Activated T-helper 2 cell treated with anti-CD3 and anti-CD28 coated beads, Interferon-gamma antibody, Interleukin-2, Interleukin-4, amounts not matched to agents 10 μg/mL and 5 μg/mL and 100 μg/mL, durations not matched to agents 14 hours and 24 hours and 36 hours (primary cell): ENCODE measurements at places on chromosomes 12 and 14.

DNA sequence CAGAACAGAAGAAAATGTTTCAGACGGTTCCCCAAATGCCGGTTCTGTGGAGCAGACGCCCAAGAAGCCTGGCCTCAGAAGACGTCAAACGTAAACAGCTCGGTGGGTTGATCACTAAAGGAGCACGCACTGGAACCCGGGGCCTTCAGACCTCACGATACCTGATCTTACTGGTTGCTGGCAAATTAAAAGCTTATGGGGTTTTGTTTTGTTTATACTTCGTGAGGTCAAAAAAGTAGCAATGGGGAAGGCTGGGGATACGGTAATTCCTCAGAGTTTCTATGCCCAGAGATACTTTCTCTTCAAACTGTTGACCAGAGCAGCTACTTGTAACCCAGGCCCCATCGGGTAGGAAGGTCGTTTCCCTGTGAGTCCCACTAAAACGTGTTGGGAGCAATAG is 1.7 kb downstream of the CDKN1B start:
- peak overlapping the region; percentile 99 for H3K4me3 ChIP-seq
- DNase-seq = no peak
- H3K36me3 ChIP-seq = peaks cover 65% of the 10 kb centered on the region
- H3K27ac ChIP-seq = peak overlapping the region; percentile 98
- H3K27me3 ChIP-seq = no peaks in the 10 kb centered on the region

DNA sequence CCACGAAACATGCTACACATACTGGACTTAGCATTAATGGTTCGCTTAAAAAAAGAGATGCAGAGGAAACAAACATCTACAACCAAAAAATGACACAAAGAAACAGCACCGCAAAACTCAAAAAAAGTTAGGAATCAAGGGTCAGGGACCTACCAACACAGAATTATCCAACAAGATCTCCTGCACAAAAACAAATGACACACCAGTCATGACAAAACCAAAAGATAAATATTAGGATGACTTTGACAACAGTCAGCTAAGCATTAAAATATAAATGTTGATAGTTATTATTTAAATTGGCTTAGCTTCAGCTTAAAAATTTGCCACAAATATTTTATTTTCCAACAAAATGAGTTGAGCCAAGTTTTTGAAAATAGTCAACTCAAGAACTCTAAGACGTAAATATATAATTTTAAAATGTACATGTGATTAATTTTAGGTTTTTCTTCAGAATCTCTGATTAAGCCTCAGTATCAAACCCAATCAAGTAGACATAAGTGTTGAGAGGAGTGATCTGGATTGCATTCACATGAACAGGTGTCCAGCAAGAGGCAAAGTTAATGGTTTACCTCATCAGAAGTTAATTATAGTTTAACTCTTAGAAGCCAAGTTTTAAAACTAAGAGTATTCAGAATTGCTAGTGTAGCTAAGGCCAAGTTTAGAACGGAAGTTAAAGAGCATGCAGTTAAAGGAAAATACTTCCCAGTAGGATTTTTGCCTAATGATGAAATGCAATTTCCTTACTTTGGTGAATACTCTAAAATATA is 79.9 kb downstream of the HEATR5A start:
- H3K4me3 ChIP-seq = no peak overlapping the region
- no peaks in the 10 kb centered on the region for H3K4me1 ChIP-seq
- H3K27me3 ChIP-seq = no peaks in the 10 kb centered on the region
- H3K36me3 ChIP-seq = peaks cover 5% of the 10 kb centered on the region

DNA sequence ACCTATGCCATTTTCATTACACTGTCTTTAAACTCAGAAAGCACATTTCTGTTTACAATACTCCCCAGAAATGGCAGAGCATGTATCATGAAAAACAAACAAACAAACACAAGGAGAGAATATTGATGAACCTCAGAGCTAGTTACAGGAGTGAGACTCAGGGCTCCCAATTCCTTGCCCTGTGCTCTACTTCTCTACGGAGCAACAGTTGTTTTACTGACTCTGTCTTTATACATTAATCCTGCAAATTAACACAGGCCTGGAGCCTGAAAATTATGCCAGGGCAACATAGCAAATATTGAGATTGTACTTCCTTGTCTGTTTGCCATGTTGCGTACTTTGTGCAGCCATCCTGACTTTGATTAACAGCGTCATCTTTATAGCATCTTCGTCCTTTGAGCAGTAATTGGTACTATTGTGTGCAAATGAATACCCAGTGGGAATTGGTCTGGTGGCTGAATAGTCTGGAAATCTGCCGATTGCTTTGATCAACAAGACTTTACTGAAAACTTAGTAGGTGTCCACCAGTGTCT is 15.2 kb upstream of the AKAP6 start:
- H3K36me3 ChIP-seq = no peaks in the 10 kb centered on the region
- H3K4me3 ChIP-seq = no peak overlapping the region
- peaks cover 4% of the 10 kb centered on the region for H3K27me3 ChIP-seq
- no peak for DNase-seq

GRCh38 chr14:61505815-61506809 is 184.7 kb downstream of the PRKCH start:
- H3K4me1 ChIP-seq = peaks cover 75% of the 10 kb centered on the region
- no peak for DNase-seq
- H3K4me3 ChIP-seq = no peak overlapping the region

DNA sequence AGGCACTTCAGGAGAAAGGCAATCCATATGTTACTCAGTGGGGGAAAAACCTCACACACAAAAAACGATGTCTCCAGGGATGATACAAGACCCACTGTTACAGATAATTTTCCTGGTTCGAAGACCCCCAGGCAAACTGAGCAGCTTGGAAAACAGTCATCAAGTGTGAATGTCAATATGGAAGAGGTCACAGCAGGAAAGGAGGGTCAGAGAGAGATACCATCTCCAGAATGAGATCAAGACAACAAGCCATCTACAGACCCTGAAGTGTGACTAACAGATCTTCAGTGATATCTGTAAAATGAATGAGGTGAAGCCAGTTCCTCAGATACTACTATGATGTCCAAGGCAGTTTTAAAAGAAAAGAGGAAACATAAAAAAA is 28.6 kb downstream of the GNS start:
- no peak for DNase-seq
- H3K27me3 ChIP-seq = no peaks in the 10 kb centered on the region
- no peak overlapping the region for H3K4me3 ChIP-seq
- H3K4me1 ChIP-seq = peaks cover 19% of the 10 kb centered on the region
- peaks cover 56% of the 10 kb centered on the region for H3K36me3 ChIP-seq

GRCh38 chr12:92570056-92570753 is 132.6 kb upstream of the PLEKHG7 start:
- H3K4me3 ChIP-seq = no peak overlapping the region
- H3K27me3 ChIP-seq = no peaks in the 10 kb centered on the region
- H3K27ac ChIP-seq = no peak overlapping the region

DNA sequence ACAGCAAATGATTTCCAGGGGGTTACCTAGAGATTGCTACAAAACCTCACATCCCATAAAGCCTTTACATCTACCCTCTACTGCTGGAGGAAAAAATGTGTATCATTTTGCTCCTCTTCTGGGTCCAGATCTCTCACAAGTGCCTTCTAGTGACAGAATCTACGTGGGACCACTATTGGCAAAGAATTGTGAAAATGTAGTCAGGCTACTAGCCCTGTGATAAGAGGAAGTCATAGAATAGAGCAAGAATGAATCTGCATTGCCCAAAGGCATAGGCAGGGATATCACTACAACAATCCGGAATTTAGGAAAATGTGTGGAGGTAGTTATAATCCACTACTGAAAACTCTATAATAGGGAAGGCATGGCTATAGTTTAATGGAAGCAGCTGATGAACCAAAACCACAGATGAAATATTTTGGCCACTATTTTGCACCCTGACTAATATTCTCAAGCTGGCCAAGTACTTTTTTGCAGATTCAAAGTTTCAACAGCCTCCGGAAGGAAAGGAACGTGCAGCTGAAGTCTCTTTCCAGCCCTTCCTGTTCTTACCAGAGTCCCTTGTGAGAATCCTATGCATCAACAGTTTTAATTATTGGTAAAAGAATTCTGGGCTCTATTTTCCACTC is 176.8 kb downstream of the PHLDA1 start:
- H3K36me3 ChIP-seq = no peaks in the 10 kb centered on the region
- peaks cover 42% of the 10 kb centered on the region for H3K27me3 ChIP-seq
- H3K27ac ChIP-seq = no peak overlapping the region
- H3K4me3 ChIP-seq = no peak overlapping the region

- no peaks in the 10 kb centered on the region for H3K36me3 ChIP-seq
- no peak overlapping the region for H3K4me3 ChIP-seq
- DNase-seq = no peak
- peaks cover 5% of the 10 kb centered on the region for H3K27me3 ChIP-seq
Measured at GRCh38 chr12:124026755-124027745, 54.0 kb downstream of the ZNF664 start.

DNA sequence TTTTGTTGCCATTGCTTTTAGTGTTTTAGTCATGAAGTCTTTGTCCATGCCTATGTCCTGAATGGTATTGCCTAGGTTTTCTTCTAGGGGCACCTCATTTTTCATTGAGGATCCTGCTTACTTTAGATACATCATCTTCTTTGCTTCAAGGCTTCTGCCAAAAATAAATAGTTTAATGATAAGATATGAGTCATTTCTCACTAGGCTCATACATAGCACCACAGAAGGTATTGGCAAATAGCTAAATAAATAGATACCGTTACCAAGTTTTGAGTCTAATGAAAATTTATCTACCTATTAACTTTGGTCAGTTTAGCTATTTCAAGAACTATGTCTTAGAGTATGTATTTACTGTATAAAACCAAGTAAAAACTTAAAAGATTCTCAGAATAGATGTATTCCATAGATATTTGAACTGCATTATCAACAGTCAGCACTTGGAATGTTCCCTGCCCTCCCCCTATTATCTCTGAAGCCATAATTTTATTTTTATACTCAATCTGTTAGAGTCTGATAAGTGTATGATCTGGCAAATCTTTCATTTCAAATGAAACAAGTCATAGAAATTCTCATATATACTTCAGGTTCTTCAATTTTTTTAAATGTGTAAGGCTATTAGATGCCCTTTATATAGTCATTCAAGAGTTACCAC is 310.2 kb downstream of the CCDC91 start:
- H3K36me3 ChIP-seq = no peaks in the 10 kb centered on the region
- DNase-seq = no peak
- H3K4me3 ChIP-seq = no peak overlapping the region
- no peak overlapping the region for H3K27ac ChIP-seq
- H3K27me3 ChIP-seq = no peaks in the 10 kb centered on the region
- peaks cover 7% of the 10 kb centered on the region for H3K4me1 ChIP-seq
